PC-9 (cell line): ENCODE measurements at places on chromosomes 3 and 15. TPM values are rescaled to one million over a fixed set of nuclear protein-coding genes. Genes with fewer than 3 reads are reported as not detected.

The RLBP1 gene
- total RNA-seq: not detected in 2 replicates

The FSTL1 gene
- total RNA-seq: 225 and 256 TPM in 2 replicates

The GPR62 gene
- total RNA-seq: not detected in 2 replicates

The NOX5 gene
- total RNA-seq: 0.85 and 1.5 TPM in 2 replicates

DNA sequence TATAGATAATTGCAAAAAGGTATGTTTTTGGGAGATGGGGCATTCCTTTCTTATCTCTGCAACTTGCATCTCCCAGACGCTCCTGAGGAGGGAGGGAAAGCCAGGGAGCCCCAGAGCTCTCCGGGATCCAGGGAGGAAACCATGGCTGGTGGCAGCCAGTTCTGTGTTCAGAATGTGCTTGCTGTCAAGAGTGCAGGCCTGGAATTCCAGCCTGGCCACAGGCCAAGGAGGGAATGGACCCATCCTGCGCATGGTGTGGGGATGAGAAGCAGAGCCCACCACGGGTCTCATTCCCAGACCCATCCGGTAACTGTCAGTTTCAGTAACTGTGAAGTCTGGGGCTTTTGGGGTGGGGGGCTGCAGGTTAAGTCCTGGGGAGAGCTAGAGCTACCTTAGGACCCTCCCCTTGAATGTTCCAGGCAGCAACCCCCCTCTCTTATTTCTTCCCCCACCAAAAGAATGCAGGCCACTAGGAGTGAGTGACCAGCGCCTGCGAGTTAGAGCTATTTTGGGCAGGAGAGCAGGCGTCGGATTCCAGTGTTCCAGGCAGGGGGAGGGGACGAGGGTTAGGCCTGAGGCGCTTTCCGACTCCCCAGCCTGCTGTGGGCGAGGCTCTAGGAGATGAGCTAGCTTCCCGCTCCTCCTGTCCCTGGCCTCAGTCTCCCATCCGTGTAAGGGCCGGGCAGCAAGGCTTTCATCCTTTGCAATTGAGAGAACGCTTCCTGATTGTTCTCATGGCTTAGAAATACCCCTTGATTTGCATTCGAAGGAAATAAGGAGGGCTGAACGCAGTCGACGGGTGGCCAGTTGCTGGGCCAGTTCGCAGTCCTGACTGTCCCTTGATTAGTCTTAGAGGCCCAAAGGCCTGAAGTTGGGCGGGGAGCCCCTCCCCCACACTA lies 781 bp upstream of the DAG1 start:
- DNase-seq: peak; percentile 70

DNA sequence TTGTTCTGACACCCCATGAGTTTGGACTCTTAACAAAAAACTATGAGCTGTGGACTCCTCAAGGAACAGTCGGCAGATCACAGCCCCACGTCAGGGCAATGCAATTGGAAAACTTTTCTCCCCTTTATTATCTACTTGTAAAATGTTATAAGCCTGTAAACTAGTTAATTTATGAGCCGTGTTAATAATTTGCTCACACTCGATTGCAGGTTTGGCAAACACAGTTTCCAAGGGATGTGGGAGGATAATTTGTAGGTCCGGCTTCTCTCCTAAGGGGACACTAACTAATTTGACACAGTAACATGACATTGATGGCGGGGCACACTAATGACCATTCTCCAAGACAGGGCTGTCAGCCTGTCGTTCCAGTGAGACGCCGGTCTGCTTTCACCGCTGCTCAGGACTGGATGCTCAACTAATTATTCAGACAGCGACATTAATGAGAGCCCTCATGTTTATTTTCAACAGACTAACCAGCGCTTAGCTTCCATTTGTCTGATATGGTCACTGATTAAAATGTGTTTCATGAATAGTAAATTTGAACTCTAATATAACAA lies 222.1 kb downstream of the FOXP1 start:
- no peak for DNase-seq

GRCh38 chr3:25481386-25481785 lies 53.3 kb downstream of the RARB start:
- DNase-seq: no peak

GRCh38 chr3:53085476-53085875 lies 39.6 kb upstream of the SFMBT1 start:
- no peak for DNase-seq

- DNase-seq: no peak
Measured at GRCh38 chr3:7282988-7283387, 422.1 kb downstream of the GRM7 start.

GRCh38 chr15:98800437-98801233 lies 152.3 kb downstream of the IGF1R start:
- DNase-seq: peak; percentile 81
